ENCODE measurements at places on chromosomes 2 and 18.

DNA sequence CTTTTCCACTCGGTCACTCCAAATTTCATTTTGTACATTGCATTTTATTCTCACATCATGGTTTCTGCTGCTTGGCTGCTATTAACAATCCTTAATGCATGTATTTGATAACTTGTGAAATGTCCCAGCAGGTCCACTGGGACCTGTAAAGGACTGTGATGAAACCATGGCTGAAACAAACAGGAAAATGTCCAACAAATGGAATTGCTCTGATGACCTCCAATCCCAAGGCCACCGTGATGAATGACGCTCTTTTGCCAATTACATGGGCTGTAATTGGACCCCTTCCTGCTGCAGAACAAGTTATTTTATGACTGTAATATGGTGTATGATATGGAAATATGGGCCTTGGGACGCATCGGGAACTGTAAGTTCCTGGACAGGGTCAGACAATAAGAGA lies 224.2 kb upstream of the CXCR4 start:
- DNase-seq, result no peak

- DNase-seq, result no peak
Measured at GRCh38 chr2:127188797-127189196, 31.3 kb downstream of the CYP27C1 start.

DNA sequence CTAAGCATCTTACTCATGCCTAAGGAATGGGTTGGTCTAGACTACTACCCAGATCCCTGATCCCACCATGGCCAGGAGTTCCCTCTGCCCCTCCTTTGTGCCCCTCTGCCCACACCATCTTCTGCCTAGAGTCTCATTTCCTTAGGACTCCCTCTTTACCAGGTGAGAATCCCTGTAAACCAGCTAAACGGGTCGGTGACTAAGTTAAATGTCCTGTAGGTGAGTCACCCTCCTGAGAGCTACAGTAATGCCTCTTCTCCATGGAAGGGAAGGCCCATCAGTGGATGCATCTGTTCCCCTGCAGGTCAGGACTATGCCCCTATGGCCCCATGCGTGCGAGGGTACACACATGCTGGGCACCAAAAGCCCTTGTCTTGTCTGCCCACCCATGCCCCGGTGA lies 25.4 kb downstream of the PTGR3 start:
- DNase-seq, result no peak

DNA sequence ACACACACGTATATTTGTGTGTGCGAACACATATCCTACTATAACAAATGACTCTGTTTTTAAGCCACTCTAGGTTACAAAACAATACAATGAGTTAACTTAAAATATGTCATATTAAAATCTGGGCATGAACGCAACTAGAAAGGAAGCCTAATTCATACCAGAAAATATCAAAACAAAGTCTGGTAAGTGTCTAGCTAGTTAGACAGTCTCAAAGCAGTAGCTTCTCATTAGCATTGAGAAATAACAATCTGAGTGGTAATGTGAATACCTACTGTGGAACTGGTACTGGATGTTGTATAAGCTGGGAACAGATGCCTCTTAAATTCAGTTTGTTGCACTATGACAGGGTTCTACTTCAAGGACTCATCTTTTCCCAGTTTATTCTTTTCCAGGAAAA lies 32.5 kb upstream of the WIPF1 start:
- no peak for DNase-seq

GRCh38 chr18:59159986-59160385 lies 20.3 kb downstream of the SEC11C start:
- DNase-seq, result no peak

- no peak for DNase-seq
Measured at GRCh38 chr18:75066936-75067335, 142.0 kb downstream of the PTGR3 start.

DNA sequence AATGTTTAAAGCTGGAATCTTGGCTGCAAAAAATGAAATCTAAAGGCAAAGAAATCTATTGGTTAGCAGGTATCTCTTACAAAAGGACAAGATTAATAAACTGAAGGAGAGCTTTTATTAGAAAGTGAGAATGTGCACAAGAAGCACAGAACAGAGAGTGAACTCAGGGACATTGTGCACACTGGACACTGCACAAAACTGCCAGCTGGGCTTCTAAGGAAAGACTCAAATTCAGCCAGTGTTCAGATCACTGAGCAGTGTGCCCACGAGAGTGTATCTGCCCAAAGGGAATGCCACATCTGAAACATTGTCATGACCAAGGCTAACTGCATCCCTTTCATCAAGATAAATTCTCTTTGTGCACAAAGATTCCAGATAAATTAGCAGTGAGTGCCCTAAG lies 129.7 kb upstream of the KCNH7 start:
- DNase-seq, result no peak

DNA sequence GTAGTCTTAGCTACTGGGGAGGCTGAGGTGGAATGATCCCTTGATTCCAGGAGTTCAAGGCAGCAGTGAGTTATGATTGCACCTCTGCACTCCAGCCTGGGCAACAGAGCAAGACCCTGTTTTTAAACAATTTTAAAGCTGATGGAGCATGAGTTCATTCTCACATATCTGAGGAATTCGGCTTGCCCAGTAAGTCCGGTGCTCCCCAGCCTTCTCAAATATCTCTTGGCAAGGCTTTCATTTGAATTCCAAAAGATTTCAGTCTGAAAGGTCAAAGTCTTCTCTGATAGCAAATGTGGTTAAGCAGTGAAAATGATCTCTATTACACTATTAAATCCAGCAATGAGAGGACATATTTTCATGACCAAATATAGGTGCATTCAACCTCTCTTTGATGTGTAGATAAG lies 27.9 kb downstream of the PIEZO2 start:
- DNase-seq, result no peak

DNA sequence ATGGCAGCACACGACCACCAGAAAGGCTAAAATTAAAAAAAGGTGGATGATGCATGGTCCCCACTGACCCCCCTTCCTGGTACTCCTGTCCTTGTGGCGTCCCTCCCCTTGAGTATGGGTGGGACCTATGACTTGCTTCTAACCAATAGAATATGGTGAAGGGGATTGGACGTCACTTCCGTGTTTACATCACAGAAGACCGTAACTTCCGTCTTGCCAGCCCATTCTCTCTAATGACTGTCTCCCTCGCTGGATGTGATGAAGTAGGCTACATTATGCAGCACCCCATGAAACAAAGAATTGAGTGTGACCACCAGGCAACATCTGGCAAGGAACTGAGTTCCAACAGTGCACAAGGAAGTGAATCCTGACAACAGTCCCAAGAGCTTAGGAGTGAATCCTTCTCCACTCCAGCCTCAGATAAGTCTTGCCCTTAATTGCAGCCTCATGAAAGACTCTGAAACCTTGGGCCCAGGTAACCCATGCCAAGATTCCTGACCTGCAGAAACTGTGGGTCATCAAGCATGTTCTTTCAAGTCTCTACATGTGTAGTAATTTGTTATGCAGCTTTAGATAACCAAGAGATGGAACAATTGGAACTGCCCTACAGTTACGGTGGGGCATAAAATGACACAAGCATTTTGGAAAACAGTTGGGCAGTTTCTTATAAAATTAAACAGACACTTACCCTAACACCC lies 80.1 kb upstream of the NPAS2 start:
- no peak for DNase-seq

DNA sequence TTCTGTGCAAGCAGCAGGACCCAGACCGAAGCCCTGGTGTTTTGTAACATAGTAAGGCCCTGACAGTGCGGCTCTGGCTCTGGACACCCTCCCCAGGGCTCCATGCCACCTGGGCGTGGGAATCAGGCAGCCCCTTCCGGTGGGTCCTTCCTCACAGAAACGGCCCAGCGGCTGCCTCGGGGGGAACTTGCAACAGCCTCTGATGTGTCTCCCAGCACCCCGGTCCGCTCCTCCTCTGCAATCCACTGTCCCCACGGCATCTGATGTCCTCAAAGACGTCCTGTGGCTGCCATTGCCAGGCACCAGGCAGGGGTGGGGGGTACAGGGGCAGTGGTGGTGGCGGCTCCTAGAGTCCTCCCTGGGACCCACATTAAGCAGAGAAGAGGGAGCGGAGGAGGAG lies 58.8 kb downstream of the CENPO start:
- DNase-seq, result no peak

- no peak for DNase-seq
Measured at GRCh38 chr2:232970051-232970450, 43.0 kb downstream of the NGEF start.

DNA sequence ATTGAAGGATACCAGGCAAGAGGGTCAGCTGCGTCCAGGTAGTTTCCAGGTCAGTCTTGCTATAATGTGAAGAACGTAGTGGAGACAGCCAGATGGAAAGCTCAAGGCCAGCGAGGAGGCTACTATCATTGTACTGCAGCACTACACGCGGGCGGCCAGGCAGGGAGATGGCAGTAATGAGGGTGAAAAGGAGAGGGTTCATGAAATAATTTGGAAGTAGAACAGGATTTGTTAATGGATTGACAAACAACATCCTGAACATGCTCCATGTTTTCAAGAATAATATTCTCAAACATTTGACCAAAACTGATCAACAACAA lies 17.1 kb downstream of the SPIRE1 start:
- no peak for DNase-seq

GRCh38 chr2:219851801-219852481 lies 224.5 kb downstream of the SLC4A3 start:
- no peak for DNase-seq

GRCh38 chr18:75455249-75456198 lies 28.0 kb upstream of the SMIM21 start:
- DNase-seq, result no peak

GRCh38 chr2:12035029-12035720 lies 288.7 kb downstream of the LPIN1 start:
- DNase-seq, result no peak

DNA sequence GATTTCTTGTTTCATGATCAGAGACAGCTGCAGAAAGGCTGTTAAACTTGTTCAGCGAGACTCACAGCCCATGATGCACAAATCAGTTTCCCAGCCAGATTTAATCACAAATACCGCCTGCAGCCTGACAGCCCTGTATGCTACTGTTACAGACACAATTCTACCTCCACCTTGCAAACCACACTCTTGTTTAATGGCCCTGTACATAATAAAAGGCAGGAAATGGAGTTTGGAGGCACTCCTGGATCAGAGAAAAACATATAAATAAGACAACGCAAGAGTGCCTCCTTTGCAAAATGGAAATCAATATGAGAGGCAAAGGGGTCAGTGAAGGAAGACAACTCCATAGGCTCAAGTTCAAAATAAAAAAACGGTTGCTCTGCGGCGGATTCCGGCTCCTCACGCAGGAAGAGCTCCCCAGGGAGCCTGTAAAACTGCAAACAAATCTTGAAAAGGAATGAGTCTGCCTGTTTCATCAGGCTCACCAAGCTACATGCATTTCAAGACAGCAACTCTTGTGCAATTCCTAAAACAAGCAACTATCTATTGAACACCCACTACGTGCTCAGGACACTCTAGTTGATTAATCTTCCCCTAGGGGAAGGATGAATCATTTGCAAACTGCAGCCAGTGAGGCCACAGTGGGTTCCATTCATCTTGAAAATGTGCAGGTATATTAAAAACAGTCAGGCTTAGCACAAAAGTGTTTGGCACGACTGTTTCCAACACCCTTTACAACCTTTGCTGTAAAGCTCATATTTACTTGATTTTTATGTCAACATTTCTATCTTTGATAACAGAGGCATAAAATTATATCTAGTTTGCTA lies 37.5 kb downstream of the TBC1D8 start:
- DNase-seq, result no peak

GRCh38 chr2:86566821-86567190 lies 3.6 kb upstream of the CHMP3 start:
- no peak for DNase-seq

- DNase-seq, result no peak
Measured at GRCh38 chr2:102618452-102619413, 620 bp upstream of the SLC9A2 start.

GRCh38 chr2:17933256-17933655 lies 54.8 kb downstream of the KCNS3 start:
- no peak for DNase-seq

DNA sequence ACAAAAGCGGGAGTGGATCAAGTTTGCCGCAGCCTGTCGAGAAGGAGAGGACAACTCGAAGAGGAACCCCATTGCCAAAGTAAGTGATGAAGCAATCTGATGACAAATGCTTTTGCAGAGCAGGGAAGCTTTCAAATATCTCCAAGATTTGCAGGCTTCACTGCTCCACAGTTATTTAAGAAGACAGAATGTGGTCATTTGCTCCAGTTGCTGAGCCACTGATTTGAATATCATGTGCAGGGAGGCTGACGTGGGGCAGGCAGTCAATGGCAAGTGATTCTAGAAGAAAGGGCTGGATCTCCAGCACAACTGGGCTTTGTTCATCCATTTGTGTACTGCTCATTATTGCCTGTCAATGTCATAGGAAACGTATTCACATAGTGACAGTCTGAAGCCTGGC lies 10.2 kb downstream of the DSG4 start:
- no peak for DNase-seq

DNA sequence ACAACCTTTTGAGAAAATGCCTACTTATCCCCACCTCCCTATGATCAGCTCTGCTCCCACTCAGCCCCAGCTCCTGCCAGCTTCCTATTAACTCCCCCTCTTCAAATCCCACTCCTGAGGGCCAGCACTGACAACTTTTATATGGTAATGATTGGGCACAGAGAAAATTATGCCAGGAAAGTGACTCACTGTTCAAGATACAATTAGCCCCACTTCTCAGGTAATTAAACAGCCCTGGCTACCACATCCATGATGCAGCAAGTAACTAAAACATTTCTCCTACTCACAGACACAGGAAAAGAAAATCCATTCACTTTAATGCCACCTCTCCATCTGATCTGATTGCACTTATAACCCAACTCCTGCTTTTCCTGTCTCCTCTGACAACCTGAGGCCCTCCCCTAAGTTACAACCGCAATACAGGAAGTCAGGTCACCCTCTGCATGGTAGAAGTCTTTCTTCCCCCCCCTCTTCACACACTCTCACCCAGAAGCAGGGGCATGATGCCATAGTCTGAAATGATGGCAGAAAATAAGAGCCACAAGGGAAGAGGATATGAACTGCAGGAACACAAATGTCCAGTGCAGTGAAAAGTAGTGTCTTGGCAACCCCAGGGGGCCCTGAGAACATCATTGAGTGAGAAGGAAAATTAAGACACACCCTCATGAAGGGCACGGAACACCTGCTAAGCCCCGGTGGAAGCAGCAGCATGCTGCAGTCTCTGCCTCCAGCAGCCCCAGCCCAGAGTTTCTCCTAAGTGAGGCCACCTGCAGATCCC lies 54.4 kb downstream of the STK39 start:
- DNase-seq, result no peak

Measured in activated T-cell treated with anti-CD3 and anti-CD28 coated beads for 1 hour (primary cell).